ENCODE measurements at places on chromosomes 4 and X.

DNA sequence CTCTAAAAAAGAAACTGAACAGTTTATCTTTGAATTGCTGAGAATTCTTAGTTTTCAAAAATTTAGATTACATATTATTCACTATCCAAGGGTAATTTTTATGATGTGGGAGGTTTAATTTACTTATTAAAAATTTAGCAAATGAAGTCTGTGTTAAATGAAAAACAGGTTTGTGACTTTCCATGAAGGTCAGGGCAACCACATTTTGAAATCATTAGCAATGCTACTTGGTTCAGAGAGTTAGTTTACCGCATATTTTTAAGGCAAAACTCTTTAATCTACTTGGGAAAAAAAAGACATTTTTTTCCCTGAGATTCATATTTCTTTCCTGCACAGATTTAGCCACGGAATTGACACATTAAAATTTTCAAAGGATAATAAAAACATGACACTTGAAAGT, 37.3 kb upstream of the PRSS12 start:
- ATAC-seq, result no peak

GRCh38 chr4:5930876-5931275, 38.0 kb upstream of the CRMP1 start:
- ATAC-seq, result no peak

DNA sequence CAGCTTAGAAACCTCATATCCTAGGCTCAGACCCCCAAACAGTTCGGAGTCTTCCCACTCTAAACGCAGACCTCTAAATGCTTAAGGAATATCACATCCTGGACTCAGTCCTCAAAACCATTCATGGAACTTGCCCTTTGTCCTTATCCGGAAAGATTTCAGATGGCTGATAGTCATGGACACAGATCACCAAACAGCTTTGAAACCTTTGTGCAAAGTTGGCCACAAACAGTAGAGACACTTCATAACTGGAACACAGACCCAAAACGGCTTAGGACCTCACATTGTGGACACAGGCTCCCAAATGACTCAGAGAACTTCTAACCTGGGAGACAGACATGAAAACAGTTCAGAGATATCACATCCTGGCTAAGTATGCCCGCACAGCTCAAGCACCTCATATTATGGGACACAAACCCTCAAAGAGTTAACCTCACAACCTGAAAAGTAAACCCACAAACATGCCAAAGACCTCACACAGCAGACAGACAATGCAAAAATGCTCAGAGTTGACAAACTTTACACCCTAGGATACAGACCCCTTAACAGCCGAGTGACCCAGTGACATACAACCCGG, 15.5 kb downstream of the SUV39H1 start:
- no peak for ATAC-seq

GRCh38 chr4:36249610-36250009, 5.3 kb upstream of the ARAP2 start:
- no peak for ATAC-seq

GRCh38 chrX:49043987-49044281, 777 bp upstream of the TFE3 start:
- ATAC-seq, result no peak

- no peak for ATAC-seq
Observed at GRCh38 chr4:1330761-1331590, 16.0 kb upstream of the UVSSA start.

DNA sequence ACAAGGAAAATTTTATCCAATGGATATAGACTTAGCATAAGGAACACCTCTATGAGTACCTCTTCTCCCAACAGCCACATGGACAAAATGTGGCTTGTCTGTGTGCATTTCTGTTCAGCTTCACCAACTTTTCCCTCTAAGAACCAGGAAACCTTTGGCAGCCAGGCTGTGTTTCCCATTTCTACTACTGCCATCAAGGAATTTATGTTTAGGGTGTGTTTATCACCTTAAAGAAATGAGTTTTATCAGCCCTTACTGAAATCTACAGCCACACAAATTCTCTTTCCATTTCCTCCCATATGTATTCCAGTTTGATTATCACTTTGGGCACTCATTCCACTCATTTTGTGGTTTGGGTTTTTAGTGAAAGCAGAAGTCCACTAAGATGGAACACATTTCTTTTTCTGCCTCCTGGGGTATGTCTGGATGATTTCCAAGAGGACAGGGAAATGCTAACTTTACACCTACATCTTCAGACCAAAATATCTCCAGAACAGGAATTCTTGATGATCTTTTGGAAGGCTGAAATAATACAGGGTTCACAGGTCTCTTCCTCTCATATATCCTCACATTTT, 82.6 kb upstream of the MAOA start:
- no peak for ATAC-seq

- ATAC-seq, result no peak
Observed at GRCh38 chr4:43243433-43244116, 351.1 kb downstream of the GRXCR1 start.

DNA sequence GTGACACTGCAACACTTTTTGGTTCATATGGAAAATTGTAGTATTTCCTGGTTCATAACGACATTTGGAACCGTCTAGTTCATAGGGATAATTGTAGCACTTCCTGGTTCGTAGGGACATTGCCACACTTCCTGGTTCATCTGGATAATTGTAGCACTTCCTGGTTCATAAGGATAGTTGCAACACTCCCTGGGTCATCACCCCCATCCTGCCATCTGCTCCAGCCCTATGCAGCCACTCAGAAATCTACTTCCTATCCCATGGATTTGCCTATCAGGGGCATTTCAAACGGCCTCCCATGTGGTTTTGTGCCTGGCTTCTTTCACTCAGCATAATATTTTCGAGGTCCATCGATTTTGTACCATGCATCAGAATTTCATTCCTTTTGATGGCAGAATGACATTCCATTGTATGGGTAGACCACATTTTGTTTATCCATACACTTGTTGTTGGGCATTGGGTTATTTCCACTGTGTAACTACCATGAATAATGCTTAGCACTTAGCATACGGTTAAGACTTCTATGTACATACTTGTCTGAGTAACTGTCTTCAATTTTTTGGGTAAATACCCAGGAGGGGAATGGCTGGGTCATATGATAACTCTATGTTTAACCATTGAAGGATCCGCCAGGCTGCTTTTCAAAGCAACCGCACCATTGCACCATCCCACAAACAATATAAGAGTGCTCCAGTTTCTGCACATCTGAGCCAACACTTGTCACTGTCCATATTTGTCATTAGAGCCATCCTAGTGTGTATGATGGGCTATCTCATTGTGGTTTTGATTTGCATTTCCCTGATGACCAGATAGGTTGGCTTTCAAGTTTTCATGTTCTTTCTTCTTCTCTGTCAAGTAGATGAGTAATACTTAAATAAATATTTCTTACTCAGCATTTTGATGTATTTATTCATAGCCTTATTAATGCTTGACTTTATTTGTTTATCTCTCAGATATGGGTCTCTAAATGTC, 58.3 kb upstream of the CD99 start:
- no peak for ATAC-seq

GRCh38 chrX:135185795-135186443, 14.7 kb upstream of the CT55 start:
- ATAC-seq, result peak; percentile 99

GRCh38 chr4:1277667-1278665, 11.7 kb upstream of the MAEA start:
- no peak for ATAC-seq

GRCh38 chr4:122733787-122734120, 1.2 kb downstream of the BBS12 start:
- no peak for ATAC-seq

DNA sequence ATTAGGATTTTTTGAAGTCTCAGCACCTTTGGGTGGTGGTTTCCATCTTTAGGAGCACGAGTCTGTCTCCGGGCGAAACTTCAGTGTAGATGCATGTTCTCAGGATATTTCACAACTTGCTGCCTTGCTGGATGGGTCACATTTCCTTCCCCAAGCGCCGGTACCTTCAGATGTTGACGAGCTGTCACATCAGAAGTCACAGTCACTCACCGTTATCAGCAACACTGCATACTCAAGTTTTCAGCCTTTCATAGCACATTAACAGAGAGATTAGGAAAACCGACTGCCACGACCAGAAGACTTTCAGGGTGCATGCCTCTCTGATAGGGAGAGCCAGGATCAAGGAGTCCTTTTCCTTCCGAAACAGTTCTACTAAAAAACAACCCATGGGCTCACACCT, 77.8 kb downstream of the SHROOM2 start:
- ATAC-seq, result no peak

- no peak for ATAC-seq
Observed at GRCh38 chr4:94426783-94427182, 25.0 kb upstream of the PDLIM5 start.

DNA sequence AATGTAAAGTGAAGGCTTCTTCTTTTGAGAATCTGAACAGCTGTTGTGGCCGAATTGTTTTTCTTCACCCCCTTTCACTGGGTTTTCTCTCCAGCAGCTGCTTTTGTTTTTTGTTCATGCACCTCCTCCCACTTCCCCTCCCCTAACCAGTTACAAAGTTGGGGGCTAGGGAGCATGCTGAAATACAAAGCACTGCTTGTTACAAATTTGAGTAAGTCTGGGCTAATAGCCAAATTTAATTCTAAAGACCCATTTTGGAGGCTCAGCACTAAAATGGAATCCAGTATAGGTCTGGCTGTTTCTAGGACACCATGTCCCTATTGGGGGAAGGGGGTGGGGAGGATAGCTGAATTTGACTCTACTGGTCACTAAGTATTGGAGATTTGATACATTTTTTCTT, 89.2 kb upstream of the GPM6B start:
- ATAC-seq, result no peak

GRCh38 chr4:55249476-55249875, 96.6 kb upstream of the SRD5A3 start:
- no peak for ATAC-seq

DNA sequence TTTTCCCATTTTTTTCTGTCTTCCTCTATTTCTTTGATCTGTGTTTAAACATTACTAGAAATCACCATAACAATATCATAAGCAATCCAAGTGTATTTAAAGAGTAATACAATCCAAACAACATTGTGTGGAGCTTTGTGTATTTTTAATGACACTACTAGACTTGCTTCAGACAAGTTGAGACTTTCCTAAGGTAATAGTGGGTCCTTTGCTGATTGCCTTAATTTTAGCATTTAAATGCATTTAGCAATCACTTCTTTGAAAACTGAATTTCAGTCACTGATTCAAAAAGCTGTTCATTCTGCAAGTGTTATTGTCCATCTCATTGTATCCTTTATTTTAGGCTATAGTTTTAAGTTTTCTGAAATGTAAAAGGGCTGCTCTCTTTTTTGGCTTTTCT, 804.8 kb downstream of the ADGRL3 start:
- no peak for ATAC-seq

Data from SK-N-SH treated with all-trans-retinoic acid at 6 μM for 48 hours (cell line).